ENCODE measurements at places on chromosomes 3 and 15.

DNA sequence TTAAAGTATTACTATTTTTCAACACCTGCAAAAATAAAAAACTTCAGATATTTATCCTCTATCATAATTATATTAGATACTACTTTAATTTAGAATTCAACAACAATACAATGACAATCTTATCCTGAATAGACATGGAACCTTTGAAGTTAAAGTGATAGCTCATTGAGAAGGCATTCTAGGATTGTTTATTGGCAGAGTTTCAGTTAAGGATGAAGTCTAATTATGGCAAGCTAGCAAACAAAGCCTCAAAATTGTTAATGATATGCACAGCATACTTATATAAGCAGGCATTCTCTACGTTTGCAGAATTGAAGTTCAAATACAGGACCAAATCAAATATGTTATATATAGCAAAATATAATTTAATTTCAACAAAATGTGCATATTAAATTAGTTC lies 91.2 kb upstream of the ABI3BP start:
- H3K27me3 ChIP-seq, result no peaks in the 10 kb centered on the region
- no peaks in the 10 kb centered on the region for H3K4me1 ChIP-seq
- no peak overlapping the region for H3K4me3 ChIP-seq
- DNase-seq, result no peak

DNA sequence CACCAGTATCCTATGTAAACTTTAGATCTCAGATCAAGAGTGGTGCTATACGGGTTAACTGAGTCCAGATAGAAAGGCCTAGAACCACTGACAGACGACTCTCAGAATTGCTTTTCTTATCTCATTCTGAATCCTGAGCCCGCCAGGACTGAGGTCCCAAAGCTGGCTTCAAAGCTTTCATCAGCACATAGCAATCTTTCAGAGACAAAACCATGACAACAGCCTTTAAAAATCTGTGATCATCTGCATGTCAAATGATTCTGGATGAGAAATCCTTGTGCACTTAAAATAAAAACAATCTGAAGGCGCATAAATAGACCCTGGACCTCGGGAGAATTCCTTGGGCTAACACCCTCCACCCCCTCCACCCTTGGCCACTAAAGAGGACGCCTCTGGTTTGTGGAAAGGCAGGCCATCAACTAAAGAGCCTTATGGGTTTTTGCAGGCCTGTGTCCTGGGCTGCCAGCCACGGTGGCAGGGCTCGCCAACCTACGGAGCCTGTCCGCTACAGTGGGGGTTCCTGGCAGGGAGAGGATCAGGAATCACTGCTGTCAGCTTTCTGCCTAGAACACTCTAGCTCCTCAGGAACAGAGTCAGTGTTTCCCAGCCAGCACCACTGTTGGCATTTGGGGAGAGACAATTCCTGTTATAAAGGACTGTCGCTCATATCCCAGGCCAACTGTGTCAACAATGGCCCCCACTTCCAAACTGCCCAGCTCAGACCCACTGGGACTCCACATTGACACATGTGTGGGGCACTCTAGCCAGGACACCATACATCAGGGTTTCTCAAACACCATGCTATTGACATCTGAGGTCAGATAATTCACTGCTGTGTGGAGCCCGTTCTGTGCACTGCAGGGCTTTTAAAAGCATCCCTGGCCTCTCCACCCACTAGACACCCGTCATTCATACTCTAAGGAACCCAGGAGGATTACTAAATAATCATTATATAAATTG lies 20.2 kb downstream of the TLE3 start:
- H3K36me3 ChIP-seq, result peaks cover 17% of the 10 kb centered on the region
- DNase-seq, result no peak
- no peak overlapping the region for H3K4me3 ChIP-seq
- H3K27me3 ChIP-seq, result no peaks in the 10 kb centered on the region

DNA sequence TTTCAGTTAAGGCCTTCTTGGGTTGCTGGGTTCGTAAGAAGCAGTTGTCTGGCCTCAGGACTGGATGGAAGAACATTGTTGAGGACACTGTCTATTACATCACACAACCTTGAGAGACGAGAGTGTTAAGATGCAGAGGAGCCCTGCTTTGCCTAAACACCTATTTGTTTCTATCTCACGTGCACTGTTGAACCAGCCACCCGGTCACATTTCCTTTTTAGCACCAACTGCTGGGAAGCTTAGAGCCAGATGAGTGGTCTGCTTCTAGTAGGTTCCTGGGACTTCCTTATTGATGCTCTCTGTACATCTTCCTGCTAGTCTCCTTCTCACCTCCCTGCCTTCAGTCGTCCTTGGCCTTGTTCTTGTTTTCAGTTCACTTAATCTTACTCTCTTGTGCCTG lies 22.3 kb downstream of the CAND2 start:
- H3K36me3 ChIP-seq, result no peaks in the 10 kb centered on the region
- H3K4me3 ChIP-seq, result no peak overlapping the region
- H3K27ac ChIP-seq, result no peak overlapping the region
- DNase-seq, result no peak
- no peaks in the 10 kb centered on the region for H3K27me3 ChIP-seq

- no peak for DNase-seq
- H3K27me3 ChIP-seq, result no peaks in the 10 kb centered on the region
- no peak overlapping the region for H3K27ac ChIP-seq
- no peaks in the 10 kb centered on the region for H3K36me3 ChIP-seq
- no peaks in the 10 kb centered on the region for H3K4me1 ChIP-seq
Observed at GRCh38 chr3:64332459-64333350, 107.4 kb upstream of the PRICKLE2 start.

DNA sequence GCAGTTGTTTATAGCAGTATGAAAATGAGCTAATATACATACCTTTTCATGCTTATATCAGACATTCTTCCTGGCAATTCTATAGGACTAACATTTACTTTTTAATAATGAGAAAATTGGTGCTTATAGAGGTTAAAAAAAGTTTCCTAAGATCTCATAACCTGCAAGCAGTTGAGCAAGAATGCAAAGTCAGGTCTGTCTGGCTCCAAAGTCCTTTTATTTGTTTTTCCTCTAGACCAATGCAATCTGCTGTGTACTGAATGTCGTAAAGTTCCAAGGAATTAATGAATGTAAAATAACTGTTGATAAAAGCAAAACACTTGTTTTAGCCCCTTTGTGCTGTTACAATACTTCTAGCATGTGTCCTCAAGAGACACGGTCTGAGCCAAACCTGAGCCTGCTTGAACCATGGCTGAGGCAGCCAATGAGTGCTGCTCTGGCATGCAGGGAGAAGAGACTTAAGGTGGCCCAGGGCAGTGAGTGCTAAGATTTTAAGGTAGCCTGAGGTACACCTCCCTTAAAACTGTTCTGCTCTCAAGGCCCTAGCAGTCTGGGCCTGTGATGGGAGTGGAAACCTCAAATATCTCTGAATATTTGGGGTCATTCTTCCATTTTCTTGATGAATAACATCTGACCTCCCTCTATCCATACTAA lies 555.1 kb upstream of the NAALADL2 start:
- no peak overlapping the region for H3K4me3 ChIP-seq
- DNase-seq, result no peak
- H3K36me3 ChIP-seq, result no peaks in the 10 kb centered on the region

- no peak overlapping the region for H3K27ac ChIP-seq
- no peaks in the 10 kb centered on the region for H3K27me3 ChIP-seq
- no peak for DNase-seq
- no peaks in the 10 kb centered on the region for H3K4me1 ChIP-seq
- H3K36me3 ChIP-seq, result no peaks in the 10 kb centered on the region
Observed at GRCh38 chr15:89646416-89647141, 8.7 kb downstream of the KIF7 start.

- H3K27me3 ChIP-seq, result no peaks in the 10 kb centered on the region
- no peak for DNase-seq
- H3K27ac ChIP-seq, result no peak overlapping the region
- H3K4me3 ChIP-seq, result no peak overlapping the region
Observed at GRCh38 chr15:99427210-99427609, 138.6 kb upstream of the MEF2A start.

DNA sequence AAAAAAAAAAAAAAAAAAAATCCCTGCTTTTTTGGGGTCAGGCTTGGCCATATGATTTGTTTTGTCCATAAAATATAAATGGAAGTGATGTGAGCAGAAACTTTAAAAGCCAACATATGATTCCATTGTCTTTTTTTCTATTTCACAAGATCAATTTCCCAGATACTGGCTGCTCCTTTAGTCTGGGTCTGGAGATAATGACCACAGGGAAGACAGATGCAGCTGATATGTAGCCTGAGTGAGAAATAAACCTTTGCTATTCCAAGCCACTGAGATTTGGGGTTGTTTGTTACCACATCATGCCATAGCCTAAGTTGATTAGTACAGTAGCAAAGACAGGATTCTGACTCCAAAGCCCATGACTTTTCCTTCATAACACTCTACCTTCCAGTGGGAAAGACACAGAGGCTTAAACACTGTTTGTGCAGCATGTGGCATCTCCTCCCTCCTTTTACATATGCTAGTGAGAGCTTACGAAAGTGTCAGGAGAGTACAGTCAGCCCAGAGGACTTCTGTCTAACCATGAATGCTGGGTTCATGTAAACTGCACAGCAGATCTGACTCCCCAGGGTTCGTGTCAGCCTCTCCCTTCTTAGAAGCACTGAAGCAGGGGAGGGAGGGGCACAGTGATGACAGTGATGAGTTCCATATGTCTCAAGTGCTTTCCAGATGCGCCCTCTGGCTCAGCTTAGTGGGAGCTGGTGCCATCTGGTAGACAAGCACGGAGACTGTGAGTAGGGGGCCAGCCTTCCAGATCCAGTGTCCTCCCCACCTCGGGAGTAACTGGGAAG lies 36.7 kb upstream of the SLC7A14 start:
- H3K4me1 ChIP-seq, result no peaks in the 10 kb centered on the region
- peaks cover 6% of the 10 kb centered on the region for H3K27me3 ChIP-seq
- H3K27ac ChIP-seq, result no peak overlapping the region
- no peak for DNase-seq

DNA sequence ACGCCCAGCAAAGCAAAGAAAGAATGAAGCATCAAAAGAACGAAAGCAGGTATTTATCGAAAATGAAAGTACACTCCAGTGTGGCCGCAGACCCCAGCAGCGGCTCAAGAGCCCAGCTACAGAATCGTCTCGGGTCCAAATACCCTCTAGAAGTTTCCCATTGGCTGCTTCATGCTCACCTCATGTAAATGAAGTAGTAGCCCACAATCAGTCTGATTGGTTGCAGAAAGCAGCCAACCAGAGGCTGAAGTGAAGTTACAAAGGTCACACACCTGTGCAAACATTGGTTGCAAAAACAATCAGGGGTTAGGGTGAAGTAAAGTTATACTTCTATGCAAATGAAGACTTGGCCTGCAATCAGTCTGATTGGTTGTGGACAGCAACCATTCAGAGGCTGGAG lies 32.0 kb downstream of the SV2B start:
- no peak for DNase-seq
- peaks cover 29% of the 10 kb centered on the region for H3K4me1 ChIP-seq
- H3K27me3 ChIP-seq, result no peaks in the 10 kb centered on the region
- H3K4me3 ChIP-seq, result no peak overlapping the region
